ENCODE measurements at places on chromosomes 12 and 14.

DNA sequence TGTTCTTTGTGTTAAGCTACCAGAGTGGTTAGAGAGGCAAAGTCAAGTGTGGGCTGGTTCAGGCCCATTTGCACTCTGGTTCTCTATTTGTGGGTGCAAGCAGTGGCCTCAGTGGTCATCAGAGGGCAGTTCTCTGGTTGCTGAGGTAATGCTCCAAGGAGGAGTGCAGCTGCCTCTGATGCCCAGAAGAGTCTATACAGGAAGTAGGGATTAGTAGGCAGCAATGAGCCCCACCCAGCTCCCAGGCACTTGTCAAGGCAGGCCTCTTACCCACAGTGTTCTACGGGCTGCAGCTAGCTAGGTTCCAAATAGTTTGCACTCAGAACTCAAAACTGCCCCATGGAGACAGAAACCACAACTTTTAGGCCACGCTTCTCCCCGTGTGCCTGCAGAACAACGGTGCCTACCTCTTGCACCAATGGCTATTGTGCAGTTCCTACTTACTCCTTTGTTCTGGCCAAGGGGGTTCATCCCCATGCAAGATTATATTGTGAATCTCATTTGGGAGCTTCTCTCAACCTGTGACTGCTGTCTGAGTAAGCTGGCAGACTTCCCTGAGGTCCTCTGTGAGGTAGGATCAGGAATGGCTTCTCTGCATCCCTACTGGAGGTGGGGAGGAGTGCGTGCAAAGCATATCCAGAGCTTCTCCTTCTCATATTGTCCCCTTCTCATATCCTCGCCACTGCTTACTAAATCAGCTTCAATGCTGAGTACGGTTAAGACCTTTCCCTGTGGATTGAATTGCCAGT lies 410.3 kb upstream of the LMO3 start:
- no peak for DNase-seq

- DNase-seq = no peak
These were observed 44.0 kb downstream of the RAD52 start for GRCh38 chr12:905261-906031.

GRCh38 chr14:71119832-71120231 lies 212.6 kb downstream of the PCNX1 start:
- DNase-seq = no peak

DNA sequence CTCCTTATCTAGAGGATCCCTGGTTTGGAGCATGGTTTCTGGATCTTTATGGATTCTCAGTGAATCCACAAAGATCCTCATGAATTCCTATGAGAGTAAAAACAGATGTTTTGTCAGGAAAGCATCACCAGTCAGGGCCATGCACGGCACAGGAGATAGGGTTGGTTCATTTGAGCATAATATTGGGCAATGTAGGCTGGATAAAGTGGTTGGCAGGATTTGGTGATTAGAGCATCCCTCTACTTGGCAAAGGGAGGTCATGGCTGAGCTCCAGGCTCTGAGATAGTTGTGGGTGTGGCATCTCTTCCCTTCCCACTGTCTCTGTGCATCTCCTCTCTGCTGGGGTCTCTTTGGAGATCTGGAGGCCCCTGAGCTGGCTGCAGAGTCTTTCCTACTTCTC lies 149.8 kb downstream of the DACT1 start:
- DNase-seq = no peak

DNA sequence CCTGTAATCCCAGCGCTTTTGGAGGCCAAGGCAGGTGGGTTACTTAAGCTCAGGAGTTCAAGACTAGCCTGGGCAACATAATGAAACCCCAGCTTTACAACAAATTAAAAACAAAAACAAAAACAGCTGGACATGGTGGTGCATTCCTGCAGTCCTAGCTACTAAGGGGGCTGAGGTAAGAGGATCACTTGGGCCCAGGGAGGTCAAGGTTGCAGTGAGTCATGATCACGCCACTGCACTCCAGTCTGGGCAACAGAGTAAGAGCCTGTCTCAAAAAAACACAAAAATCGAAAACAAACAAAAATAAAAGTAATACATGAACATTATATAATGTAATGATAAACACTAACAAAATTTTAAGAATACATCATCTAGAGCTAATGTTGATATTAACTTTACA lies 46.2 kb upstream of the GRIP1 start:
- no peak for DNase-seq

DNA sequence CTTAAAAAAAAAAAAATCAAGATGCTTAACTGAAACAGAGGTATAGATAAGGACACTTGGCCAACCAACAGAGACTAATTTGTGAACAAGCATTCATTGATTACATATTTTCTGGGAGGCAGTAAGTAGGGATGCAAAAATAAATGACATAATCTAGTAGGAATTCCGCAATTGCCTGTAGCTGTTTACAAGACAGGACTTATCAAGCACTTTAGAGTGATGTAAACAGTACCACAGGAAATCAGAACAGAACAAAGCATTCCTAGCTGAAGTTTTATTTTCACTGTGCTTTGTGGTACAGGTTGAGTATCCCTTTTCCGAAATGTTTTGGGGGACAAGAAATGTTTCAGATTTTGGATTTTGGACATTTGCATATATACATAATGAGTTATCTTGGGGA lies 68.2 kb upstream of the FGD4 start:
- DNase-seq = no peak

DNA sequence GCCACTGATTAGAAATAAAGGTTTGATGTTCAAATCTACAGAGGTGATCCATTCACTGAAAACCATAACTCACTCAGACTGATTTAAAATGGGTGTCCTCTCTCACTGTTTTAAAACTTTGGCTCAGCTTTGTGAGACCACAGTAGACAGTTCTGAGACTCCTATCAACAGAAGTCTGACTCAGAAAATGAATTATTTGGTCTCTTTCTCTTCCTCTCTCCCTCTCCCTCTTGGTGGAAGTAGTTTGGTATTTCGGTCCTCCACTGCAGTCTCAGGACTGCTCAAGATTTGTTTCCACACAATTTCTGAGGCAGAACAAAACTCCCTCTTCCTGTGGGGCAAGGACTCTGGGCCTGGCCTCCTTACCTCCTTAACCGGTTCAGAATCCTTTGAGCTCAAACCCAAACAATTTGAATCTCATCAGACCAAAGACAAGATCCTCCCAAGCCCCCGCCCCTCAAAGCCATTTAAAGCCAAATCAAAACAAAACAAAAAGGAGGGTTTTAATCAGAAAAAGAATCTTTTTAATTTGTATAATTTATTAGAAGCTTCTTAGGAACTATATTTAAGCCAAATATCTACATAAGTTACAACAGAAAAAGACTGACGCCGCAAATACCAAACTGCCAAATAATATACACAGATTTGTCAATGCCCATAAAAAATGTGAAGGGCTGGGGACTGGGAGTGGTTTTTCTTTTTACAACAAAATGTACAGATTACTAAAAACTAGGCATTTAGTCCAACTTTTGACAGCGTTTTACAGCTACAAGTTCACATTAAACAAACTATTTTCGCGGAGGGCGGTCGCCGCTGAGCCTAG lies 3.9 kb downstream of the NKX2-1 start:
- no peak for DNase-seq

DNA sequence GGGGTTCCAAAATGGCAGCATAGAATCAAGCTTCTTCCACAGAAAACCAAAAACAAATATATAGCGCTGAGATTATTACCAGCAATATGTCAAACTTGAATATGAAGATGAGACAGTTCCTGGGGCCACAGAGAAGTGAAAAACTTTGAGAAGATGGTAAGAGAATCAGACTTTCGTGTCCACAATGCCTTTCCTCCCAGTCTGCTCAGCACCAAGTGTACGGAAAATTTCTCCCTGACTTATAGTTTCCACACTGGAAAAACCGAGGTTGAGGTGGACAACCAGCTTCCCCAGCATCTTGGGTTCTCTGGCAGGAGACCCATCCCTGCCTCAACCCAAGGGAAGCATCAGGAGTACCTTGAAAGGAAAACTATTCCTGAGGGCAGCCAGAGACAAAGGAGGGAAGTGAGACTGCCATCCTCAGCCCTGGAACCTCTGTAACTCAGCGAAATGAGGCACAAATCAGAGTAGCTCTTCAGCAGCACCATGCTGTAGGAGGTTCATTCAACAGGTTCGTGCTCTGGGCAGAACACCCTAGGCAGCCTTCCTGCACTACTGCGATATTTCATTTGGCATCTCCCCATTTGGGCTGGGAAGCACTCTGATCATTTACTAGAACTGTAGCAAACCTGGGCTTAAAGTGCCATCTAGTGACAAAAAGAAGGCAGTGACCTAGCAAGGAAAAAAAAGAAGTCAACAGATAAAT lies 52.4 kb upstream of the CAPRIN2 start:
- DNase-seq = peak; percentile 74

All from fibroblast of skin of right quadriceps (primary cell).